A549 (cell line): ENCODE measurements at places on chromosomes 5 and 9. TPM values are rescaled to one million over a fixed set of nuclear protein-coding genes. Genes with fewer than 3 reads are reported as not detected.
A peak's percentile ranks its signal among the peaks of the same experiment; 100 is the strongest.

SPACA9 gene
- 3.6 to 4.7 TPM (median 3.7 TPM) in 3 replicates for polyA plus RNA-seq

DNA sequence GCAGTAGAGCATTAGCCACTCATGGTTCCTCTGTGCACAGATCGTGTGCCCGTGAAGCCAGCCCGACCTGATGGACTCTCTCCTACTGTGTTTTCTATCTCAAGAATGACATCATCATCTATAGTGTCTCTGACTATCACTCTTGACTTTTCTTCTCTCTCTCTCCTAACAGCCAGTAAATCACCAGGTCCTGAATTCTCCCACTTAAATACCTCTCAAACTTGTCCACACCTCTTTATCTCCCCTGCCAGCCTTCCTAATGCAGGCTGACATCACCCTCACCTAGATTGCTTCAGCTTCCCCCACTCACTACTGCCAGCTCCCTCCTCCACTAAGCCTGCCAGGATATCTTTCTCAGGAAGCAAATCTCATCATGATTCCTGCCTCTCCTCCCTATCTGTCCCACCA, 90.6 kb upstream of the MIER3 start:
- DNase-seq = no peak

GRCh38 chr9:70256123-70256551, 2.6 kb upstream of the SMC5 start:
- DNase-seq = no peak

RFK gene
- polyA plus RNA-seq = 43.1 to 56.7 TPM (median 50.5 TPM) in 3 replicates

MARCHF3 gene
- polyA plus RNA-seq = 0.39 to 0.61 TPM (median 0.43 TPM) in 3 replicates

DNA sequence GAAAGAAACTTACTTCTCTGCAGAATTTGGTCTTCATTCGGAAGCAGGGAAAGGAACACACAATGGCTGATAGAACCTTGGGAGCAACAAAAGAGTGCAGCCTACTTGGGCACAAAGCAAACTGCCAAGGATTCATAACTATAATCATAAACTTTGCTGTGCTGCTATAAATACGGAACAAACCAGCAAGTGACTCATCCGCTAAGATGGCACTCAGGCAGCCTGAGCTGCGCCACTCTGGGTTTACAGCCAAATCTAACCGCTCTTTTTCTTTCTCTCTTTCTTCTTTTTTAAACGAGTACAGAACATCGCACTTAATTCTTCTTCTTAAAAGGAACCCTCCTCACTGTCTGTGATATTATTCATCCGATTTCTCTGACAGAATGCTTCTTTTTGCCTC, 81.1 kb downstream of the PTPN3 start:
- no peak for DNase-seq

DNA sequence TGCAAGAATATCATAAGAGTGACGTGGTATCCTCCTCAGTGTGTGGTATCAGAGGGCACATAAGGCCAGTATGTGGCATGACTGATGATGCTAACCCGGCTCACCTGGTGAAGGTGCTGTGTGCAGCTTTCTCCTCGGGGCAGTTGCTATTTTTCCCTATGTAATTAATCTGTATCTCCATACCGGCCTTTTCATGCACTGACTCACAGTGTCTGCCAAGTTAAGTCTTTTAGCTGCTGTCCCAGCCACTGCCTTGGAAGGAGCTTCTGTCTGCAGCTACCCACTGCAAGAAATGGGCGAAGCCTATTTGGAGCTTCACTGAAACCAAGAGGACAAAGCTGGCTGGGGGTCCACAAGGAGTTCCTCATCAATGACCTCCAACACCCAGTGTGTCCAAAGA, 46.0 kb downstream of the NXNL2 start:
- no peak for DNase-seq

- DNase-seq = no peak
Measured at GRCh38 chr9:100197553-100197952, 98.5 kb downstream of the INVS start.

DNA sequence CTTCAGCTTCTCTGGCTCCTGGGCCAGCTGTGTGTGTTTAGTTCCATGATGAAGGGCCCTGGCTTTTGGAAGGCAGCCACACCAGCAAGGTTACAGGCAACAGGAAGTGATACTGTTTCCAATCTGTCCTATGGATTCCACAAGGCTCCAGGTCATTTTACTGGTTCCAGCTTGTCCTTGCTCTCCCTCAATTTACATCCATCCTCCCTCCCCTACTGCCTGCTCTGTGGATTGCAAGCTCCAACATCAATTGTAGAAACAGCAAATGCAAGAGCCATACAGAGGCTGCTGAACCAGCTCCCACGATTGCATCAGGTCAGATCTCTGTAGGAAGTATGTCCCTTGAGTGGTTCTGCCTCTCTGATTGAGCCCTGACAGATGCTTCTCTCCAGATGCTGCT, 409.8 kb downstream of the NTRK2 start:
- DNase-seq = no peak

DNA sequence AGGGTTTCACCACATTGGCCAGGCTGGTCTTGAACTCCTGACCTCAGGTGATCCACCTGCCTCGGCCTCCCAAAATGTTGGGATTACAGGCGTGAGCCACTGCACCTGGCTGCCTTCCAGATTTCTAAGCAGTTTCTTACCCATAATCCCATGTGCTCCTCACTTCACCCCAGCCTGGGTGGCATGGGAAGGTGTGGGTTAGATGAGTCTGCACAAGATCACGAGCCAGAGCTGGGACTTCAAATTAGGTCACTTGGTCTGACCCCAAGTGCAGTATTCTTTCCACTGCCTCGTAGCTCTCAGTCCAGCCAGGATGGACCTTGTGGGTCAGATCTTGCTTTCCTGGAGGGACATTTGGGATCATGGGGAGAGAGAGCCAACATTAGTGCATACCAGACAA, 37.5 kb upstream of the STRBP start:
- no peak for DNase-seq

DNA sequence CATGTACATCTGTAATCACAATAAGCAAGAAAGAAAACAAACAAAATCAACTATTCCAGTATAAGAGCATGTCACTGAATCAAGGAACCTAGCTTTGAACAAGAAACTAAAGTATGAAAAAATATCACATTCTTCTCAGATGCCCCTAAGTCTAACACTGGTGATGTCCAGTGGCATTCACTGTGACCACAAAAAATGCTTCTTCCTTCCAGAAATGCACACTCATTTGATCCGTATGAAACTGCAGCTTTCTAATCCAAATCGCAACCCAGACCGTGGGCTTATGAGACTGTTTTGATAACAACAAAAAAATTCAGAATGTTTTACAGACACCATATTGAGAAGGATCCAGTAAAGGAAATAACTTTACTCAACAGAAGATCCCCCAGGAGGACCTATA, 320.1 kb upstream of the TARS1 start:
- no peak for DNase-seq

- DNase-seq = peak; percentile 20
Measured at GRCh38 chr5:31196309-31196708, 2.8 kb downstream of the CDH6 start.

DNA sequence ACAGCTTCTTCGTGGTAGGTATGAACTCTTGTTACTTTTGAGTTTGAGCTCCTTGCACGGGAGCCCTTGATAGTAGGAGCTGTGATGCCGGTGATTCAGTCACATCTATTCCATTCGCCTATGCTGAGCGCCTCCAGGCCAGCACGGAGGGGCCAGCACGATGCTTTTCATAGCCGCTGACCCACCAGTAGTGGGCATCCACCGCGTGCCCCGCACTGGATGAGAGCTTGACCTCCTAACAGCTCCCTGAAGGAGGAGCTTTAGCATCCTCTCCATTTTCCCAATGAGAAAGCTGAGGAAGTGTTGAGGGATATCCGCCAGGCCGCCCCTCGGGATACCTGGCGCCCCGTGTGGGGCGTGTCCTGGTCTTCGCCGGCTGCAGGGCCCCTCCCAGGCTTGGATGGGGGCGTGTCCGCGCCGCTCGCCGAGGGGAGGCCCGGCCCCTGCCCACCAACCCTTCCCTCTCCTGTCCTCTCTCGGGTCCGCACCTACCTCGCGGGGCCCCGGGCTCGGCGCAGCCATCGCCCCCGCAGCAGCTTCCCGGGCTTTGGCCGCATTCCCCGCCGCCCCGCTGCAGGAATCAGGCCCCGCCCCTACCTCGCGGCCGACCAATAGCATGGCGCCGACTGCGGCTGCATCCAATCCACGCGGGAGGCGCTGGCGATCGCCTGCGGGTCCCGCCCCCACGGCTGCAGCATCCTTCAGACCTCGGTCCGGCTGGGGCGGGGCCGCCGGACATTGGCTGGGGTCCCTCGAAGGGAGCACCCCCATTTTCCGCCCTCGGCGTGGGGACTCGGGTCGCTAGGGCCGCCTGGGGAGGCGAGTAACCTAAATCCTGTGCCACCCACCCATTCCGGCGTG, at the start of gene PIP5KL1:
PIP5KL1 (minus strand) TSS at position 547 of the 861 bp plus-strand sequence; CDS start at position 522, 25 bp downstream.
- DNase-seq = peak; percentile 89

- no peak for DNase-seq
Measured at GRCh38 chr5:120923026-120923425, 458.9 kb downstream of the PRR16 start.

KIF24 gene
- 3.0 to 3.3 TPM (median 3.2 TPM) in 3 replicates for polyA plus RNA-seq

- no peak for DNase-seq
Measured at GRCh38 chr5:113181853-113182490, 205.4 kb downstream of the DCP2 start.

GRCh38 chr5:166768536-166768935, 1522.9 kb upstream of the WWC1 start:
- DNase-seq = no peak

DNA sequence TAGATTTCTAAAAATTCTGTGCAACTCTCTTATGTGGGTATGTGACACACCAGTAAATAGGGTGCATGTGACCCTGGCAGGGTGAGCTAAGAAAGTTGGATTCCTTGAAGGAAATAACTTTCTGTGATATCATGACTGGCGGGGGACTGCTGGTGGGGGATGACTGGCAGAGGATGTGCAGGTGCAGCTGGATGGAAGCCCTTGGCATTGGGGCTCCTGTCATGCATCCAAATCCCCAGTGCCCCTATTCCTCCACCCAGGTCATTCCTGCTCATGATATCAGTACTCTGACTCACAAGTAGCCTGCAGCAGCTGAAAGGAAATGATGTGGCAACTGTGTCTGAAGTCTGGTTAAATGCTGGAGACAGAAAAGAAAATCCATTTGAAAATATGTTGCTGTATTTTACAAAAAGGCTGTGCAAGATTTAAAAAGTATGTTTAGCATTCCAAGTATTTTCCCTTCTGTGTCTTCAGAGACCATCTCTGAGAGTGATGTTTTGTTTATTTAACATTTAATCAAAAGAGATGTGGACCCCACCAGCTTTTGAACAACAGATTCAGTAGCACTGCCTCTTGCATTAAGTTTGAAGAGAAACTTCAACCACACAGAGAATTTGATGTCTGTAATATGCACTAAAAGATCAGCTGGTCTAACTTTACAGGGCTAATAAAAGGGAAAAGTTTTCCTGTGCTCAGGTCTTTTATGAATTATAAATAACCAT, 17.9 kb upstream of the ZSWIM6 start:
- no peak for DNase-seq

VAV2 gene
- polyA plus RNA-seq = 19.5 to 21.4 TPM (median 20.5 TPM) in 3 replicates

GRCh38 chr9:126833710-126834345, 26.6 kb upstream of the ZBTB34 start:
- no peak for DNase-seq

GRCh38 chr5:119385536-119386128, 29.8 kb downstream of the TNFAIP8 start:
- DNase-seq = no peak

- no peak for DNase-seq
Measured at GRCh38 chr5:99317136-99317535, 388.3 kb upstream of the CHD1 start.

DNA sequence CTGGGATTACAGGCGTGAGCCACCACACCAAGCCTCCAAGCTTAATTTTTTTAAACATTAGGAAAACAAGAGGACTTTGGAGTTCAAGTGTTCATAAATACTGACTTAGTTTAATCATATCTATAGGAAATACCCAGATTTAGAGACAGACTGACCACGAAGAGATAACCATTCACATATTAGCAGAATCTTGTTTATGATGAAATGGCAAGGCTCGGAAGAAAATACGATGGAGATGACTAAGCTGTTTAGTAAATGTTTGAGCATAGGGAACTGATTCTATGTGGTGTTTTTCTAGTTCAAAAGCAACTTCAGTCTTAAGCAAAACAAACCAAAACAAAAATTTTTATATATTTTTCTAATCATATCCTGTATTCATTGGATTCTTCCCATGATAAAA, 13.5 kb upstream of the TUSC1 start:
- no peak for DNase-seq

GRCh38 chr5:98770911-98771322, 2.5 kb upstream of the RGMB start:
- DNase-seq = peak; percentile 18

GRCh38 chr5:66757834-66758371, 161.7 kb downstream of the MAST4 start:
- DNase-seq = no peak
